IPS DF 6.9 (cell line): ENCODE measurements at places on chromosomes 16 and 17.

DNA sequence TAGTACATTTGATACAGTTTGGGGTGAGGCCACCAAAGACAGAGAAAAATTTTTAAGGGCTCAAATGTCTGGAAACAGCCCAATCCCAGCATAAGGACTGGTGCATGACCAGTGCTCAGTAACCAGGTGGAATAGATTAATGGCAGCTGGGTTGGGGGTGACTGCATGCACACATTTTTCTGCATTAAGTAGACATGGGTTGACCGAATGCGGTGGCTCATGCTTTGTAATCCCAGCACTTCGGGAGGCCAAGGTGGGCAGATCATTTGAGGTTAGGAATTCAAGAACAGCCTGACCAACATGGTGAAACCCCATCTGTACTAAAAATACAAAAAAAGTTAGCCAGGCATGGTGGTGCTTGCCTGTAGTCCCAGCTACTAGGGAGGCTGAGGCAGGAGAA is 121.1 kb upstream of the HSBP1 start:
- DNase-seq: no peak

DNA sequence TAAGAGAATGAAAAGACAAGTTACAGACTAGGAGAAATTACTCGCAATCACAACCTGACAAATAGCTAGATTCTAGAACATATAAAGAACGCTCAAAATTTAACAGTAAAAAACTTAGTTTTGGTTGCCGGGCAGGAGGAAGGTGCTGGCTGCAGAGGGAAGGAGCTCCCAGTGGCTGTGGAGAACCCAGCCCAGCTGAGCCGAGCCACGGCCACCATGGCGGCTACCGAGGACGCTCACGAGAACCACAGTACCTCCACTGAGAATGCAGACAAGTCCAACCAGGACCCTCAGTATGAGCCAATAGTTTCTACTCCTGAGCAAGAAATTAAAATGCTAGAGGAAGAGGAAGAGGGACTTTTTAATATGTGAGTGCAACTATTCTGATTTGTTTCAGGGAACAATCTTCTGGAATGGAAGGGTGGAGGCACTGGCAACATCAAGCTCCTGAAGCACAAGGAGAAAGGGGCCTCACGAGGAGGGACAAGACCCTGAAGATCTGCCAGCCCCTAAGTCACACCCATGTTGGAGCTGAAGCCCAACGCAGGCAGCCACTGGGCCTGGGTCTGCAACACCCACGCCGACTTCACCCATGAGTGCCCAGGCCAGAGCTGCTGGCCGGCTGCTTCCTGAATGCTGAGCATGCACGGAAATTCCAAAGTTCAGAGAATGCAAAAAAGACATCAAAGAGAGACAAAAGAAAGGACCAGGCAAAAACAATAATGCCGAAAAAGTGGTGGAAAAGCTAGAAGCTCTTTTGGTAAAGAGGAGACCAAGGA is 55.0 kb downstream of the DNAH17 start:
- DNase-seq: no peak

DNA sequence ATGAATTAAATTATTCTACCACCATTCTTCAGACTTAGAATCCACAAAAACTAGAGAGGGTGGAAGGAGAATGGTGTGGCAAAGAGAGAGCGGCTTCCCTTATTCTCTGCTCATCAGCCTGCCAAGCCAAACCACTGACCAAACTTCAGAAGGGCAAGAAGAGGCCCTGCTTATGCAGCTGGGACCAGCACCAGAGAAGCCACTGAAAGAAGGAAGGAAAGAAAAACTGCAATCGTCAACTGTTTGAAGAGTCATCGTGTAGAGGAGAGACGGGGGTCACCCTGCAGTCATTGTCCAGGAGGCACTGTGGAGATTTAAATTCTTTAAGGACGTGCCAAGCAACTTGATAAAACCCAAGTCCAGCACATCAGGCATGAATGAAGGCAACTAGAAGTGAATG is 15.6 kb downstream of the PMP22 start:
- DNase-seq: no peak

DNA sequence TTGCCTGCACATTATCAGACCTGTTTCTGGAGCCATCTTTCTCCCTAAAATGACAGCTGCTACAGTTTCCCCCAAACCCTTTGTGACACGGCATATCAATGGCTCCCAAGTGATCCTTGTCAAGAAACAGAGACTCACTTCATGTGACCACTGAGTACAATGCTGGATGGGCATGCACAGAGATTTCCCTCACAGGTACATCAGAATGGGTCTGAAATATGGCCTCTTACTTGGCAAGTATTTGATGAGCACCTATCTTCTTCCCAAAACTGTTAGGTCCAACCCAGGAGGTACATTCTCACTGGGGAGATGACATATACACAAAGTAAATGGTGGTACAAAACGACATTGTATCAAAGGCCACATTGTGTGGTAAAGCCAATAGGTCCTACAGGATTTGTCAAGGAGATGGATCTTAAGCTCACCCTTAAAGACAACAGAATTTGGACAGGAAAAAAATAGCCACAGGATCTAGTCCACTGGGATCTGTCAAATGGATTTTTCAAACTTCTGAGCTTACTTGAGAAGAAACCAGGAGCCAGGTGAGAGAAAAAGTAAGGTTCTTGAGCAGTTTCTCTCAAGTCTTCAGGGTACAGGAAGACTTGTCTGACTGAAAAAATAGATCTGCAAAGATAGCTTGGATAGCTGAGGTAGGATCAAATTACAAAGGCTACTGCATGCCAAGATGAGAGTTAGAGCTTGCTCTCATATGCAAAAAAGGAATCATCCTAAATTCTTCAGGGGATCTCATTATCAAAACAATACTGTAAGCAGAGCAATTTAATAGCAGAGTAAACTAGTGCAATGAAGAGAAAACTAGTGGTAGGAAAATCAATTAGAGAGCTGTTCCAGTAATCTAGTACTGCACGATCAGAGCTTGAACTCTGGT is 28.8 kb downstream of the RNF43 start:
- no peak for DNase-seq

DNA sequence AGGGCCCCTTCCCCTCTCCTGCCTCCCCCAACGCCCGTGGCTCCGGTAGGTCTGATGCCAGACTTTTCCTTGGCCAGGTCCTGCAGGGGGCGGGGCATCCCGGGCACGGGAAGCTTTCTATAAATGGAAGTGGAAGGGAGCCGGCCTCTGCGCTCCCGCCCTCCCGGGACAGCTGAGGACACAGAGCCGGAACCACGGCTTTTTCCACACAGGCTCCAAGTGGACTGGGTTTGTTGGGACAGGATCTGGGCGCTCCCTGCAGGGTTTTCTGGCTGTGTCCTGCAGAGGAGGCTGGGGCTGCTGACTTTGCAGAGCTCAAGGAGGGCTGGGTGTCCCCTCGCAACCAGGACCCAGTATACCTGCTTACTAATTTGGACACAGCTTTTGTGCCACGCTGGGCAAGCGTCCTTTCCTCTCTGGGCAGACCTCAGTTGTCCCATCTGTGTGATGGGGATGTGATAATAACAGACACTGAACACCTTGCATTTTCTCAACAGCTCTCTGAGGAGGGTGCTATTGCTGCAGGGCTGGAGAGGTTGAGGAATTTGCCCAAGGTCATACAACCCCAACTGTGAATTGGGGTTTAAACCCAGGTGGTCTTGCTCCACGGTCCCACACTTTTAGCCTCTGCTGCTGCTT is 1.8 kb downstream of the TNS4 start:
- no peak for DNase-seq

DNA sequence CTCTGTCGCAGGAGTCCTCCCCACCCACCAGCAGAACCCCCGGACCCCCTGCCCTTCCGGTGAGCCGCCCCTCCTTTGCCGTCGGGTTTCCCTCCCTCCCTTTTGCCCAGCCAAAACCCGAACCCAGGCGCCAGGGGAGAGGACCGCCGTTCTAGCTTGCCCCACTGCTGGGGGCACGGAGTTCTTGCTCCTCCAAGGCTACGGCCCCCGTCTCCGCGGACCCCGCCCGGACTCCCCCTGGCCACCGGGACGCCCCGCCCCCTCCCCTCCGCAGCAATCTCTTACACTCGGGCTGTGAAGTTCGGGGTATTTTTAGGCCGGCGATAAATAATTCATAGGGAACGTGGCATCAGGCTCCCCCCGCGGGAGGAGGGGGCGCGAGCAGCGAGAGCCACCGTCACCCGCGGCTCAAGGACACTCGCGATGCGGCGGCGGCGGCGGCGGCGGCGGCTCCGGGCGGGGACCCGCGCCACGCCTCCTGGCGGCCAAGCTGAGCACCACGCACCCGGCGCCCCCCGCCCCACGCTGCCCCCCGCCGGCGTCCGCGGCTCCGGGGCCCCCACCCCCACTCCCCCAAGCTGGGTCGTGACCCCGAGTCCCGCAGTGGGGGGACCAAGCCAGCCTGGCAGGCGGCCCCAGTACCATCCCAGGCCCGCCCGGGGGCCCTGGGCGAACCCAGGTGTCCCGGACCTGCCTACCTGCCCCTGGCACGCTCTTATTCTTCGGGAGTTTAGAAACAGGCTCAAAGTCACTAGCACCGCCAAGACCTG is at the start of gene GRIN2C:
Gene GRIN2C, minus strand, starts transcription at position 427 of the 770 bp plus-strand sequence. CDS start 4,793 bp downstream, outside the sequence.
- no peak for DNase-seq

DNA sequence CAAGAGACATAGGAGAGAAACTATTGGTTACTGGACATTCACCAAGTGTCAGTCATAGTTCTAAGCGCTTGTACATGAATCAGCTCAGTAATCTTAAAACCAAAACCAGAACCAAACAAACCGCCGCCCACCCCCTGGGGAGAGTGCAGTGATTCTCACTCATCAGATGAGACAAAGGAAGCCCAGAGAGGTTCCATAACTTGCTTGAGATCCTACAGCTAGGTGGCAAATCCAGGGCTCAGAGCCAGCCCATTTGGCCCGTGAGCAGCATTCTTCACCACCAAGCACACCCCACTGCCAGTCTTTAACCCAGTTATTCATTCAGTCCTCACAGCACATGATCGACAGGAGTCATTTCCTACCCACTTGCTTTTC is 37.2 kb upstream of the RGS9 start:
- no peak for DNase-seq

DNA sequence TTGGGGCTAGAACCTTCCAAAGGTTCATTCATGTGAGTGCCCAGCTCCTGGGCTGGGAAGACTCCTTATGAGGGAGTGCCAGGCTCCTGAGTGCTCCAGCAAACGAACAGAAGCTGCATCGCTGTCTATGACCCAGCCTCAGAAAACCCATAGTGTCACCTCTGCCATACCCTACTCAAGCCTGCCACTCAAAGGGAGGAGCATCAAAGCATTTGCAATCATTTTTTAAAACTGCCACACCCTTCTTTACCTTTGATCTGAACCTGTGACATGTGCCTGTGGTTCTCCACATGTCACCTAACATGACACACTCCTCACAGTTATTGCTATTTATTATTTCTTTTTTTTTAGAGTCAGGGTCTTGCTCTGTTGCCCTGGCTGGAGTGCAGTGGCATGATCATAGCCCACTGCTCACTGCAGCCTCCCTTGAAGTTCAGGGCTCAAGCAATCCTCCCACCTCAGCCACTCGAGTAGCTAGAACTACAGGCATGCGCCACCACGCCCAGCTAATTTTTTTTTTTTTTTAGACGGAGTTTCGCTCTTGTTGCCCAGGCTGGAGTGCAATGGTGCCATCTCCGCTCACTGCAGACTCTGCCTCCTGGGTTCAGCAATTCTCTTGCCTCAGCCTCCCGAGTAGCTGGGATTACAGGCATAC is 7.3 kb upstream of the KDM8 start:
- DNase-seq: no peak

DNA sequence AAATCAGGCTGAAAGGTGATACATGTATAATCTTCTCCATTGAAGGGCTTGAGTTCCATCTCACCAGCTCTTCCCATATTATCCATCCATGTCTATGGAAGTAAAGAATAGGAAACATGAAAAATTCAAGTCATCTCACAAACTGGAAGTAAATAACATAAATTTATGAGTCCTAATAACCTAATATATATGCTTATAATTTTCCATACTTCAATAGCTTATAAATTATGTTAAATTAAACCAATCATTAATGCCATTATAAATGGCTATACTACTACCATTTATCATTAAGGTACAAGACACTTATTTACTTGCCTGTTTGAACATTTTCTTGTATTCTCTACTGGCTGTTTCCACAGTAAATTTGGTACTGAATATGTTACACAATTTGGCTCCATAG is 4.8 kb downstream of the TOP2A start:
- DNase-seq: no peak

- DNase-seq: no peak
Measured at GRCh38 chr17:18980682-18981334, 23.8 kb downstream of the FAM83G start.

DNA sequence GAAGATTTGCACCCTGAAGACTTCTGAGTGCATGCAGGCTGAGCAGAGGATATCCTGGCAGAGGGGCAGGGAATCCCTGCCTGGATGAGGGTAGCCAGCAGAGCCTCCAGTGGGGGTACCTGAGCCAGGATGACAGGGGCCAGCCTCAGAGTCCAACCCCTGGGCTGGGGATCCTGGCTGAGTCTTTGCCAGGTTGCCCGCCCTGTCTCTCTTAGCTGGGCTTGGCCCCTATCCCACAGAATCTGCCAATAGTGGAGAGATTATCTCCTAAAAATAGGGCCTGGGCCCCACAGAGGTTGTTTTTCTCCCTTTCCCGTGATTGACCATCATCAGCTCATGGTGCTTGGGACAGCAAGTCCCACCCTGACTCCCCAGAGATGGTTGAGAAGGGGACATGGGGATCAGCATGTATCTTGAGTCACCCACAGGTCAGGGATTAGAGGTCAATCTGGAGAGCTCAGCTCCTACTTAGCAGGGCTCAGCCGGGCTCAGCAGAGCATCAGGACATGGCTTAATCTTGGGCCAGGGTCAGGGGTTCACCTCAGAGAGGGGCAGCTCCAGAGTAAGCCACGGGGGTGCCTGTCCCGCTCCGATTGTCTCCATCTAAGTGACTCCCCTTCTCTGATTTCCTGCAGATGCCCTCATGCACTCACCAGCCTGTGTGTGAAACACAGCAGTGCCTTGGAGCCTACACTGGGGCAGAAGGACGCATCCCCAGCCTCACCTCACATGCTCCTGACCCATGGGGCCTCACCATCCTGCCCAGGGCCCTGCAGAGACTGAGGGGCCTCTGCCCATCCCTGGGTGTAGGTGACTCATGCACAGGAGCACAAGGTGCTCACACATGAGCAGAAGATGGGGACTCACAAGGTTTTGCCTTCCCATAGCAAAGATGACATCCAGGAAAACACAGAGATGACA is 11.5 kb downstream of the CDH16 start:
- DNase-seq: no peak

DNA sequence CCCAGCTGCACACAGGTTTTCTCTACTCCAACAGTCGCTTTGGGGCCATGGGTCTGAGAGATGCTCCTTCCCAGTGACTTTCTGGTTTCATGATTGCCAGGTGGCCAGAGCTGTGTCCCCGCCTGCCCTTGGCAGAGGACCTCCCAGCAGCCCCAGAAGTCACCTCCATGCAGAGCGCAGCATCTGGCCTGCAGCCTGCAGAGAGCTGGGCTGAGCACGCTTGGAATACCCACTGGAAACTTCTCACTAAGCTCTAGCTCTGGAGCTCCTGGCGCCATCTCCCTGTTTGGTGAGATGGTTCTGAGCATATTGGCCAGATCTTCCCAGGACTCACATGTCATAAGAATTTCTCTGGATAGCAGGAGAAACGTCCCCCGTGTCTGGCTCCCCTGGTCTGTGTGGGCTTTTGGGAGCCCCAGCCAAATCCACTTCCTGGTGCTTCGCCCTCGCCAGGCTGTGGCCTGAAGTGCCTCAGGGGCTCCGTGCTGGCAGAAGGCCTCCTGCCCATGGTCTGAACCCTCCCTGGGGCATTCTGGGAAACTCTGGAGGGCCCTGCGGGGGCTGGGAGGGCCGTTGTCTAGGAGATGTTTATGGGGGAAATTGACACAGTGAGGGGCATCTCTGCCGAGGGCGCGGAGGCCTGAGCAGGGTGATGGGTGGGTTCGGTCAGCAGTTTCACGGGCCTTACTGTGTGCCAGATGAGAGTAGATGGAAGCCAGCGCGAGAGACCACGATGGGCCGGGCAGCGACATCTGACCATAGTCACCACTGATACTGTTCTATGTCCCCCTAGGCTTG is 73.2 kb upstream of the CIBAR2 start:
- no peak for DNase-seq
